ENCODE measurements at places on chromosomes 2 and 18. TPM values are rescaled to one million over a fixed set of nuclear protein-coding genes. Genes with fewer than 3 reads are reported as not detected.

The NT5DC4 gene
- total RNA-seq, result not detected

The RAB1A gene
- total RNA-seq, result 93.2 TPM

The ADRA2B gene
- total RNA-seq, result 0.51 TPM

The VWA3B gene
- total RNA-seq, result not detected

The EML6 gene
- total RNA-seq, result 1.4 TPM

The SOX11 gene
- not detected for total RNA-seq

The ASB18 gene
- total RNA-seq, result not detected

The SERPINB10 gene
- total RNA-seq, result not detected

The RGPD4 gene
- total RNA-seq, result not detected

The DES gene
- 2,323 TPM for total RNA-seq

The CFAP65 gene
- 2.6 TPM for total RNA-seq

The FBXO36 gene
- 8.2 TPM for total RNA-seq

The AKAIN1 gene
- not detected for total RNA-seq

The ASPRV1 gene
- 5.2 TPM for total RNA-seq

The CD8B2 gene
- total RNA-seq, result not detected

The DSC3 gene
- not detected for total RNA-seq

All from uterus (tissue), 4 donors.